ENCODE measurements at places on chromosomes 4 and X.

GRCh38 chrX:56947699-56948098 lies 47.6 kb downstream of the SPIN3 start:
- DNase-seq: no peak

- DNase-seq: no peak
Observed at GRCh38 chr4:99321241-99322191, at the start of gene ADH1B. Gene ADH1B (minus strand): TSS chr4:99321401. CDS start chr4:99321331, 70 bp downstream.

DNA sequence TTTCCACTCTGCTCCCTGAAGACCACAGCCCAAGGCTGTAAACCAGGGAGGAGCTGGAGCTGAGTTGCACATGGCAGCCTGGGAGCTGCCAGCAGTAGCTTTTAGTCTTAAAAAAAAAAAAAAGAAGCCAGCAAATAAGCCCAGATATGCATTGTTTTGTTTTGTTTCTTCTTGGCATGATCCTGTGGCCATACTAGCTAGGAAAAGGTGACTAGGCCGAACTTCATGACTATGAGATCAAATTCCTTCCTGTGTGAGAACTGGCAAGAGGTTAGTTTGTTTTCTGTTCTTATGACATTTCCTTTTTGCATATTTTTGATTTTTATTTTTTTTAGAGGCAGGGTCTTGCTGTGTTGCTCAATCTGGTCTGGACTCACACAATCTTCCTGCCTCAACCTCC lies 323.3 kb downstream of the DCTD start:
- no peak for DNase-seq

GRCh38 chrX:48736303-48736702 lies 25.2 kb upstream of the GLOD5 start:
- DNase-seq: no peak

DNA sequence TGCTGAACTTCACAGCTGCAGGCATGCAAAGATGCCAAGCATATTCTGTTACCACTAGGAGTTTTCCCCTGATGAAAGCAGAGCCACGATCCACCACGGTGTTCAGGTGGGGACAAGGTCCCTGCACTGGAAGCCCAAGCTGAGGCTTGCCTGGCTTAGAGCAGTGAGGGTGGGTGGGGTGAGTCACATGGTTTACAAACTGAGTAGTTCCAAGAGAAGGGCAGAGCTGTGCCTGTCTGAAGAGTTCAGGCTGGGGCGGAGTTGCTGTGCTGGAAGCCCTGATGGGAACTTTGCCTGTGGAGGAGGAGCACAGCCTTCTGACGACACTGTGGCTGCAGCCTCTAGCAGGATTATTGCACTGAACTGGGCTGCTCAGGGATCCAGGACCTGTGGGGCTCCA lies 45.5 kb downstream of the FAM9B start:
- no peak for DNase-seq

- no peak for DNase-seq
Observed at GRCh38 chrX:120617996-120618630, 11.7 kb downstream of the C1GALT1C1 start.

DNA sequence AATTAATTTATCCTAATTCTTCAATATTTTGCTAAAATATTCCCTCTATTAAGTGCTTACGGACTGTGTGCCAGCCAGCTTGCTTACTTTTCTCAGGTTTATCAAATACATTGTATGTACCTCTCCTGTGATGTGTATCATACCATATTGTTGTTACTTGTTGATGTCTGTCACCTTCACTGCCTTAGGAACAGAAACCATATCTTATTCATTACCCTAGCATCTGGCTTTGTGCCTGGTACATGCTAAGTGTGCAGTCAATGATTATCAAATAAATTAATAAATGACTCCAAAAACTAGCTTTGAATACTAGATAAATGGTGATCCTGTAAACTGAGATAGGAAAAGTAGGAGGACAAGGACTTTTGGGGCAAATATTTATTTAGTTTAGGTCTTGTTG lies 6.9 kb downstream of the CLCN3 start:
- DNase-seq: no peak

GRCh38 chr4:17096692-17097091 lies 198.2 kb upstream of the LDB2 start:
- no peak for DNase-seq
